ENCODE measurements at places on chromosomes 7 and 10. TPM values are rescaled to one million over a fixed set of nuclear protein-coding genes. Genes with fewer than 3 reads are reported as not detected.

The CC2D2B gene
- 0.34 TPM for total RNA-seq

The TAF6 gene
- 50.9 TPM for total RNA-seq

DNA sequence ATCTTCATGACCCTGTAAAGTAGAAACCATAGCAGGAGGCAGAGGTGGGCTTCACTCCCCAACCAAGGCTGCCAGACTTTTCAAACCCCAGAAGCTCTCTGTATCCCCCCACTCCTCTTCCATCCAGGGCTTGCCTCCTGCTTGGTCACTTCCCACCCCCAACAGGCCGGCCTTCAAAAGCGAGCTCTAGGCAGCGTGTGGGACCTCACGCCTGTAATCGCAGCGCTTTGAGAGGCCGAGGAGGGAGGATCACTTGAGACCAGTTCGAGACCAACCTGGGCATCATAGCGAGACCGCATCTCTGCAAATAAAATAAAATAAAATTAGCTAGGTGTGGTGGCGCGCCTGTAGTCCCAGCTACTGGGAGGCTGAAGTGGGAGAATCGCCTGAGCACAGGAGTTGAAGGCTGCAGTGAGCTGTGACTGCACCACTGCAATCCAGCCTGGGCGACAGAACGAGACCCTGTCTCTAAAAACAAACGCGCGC lies 743 bp upstream of the POR start:
- DNase-seq, result no peak

DNA sequence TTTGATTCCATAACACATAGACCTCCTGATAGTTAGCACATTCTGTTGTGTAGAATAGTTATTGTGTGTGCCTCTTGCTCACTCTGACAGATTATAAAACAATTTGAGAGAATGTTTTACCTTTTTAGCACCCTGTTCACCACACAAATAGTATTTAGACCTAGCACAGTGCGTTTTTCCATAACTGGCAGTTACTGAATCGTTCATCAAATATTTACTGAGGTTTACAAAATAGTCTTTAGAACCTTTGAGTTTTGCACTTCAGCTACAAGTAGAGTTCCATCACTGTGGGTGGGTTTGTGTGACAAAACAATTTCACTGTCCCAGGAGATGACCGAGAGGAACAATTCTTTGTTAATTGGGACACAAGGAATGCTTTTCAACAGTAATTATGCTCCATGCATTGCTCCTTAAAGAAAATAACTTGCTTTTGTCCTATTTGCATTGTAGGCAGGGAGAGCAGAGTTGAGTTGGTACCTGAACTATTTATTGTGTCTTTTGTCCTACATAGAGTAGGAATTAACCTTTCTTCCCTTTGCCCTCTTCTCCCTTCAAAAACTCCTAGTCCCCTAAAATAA lies 62.3 kb downstream of the DNAH11 start:
- no peak for DNase-seq
